NCI-H2081 treated with DMSO at 0.1 percent for 48 hours (cell line): ENCODE measurements at places on chromosomes 4 and X.

GRCh38 chr4:177125656-177126055, 184.0 kb upstream of the NEIL3 start:
- no peak for DNase-seq

GRCh38 chrX:132664273-132664672, 175.4 kb upstream of the MBNL3 start:
- DNase-seq, result no peak

DNA sequence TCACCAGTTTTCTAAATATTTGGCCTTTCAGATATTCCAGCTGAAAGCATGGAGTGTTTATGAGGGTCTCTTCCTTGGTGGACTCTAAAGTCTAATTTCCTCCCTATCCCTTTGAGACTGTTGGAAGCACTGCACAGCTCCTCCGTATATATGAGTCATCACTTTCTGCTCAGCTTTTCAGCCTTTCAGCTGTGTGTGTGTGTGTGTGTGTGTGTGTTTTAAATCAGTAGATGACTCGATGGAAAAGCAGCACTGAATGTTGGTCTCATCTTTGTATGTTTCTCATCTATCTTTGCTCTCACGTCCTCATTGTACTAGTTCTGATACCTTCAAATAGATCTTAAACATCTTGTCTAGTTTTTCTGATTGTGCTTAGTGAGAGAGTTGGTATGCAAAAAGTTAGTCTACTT, 81.6 kb downstream of the ZFX start:
- no peak for DNase-seq

DNA sequence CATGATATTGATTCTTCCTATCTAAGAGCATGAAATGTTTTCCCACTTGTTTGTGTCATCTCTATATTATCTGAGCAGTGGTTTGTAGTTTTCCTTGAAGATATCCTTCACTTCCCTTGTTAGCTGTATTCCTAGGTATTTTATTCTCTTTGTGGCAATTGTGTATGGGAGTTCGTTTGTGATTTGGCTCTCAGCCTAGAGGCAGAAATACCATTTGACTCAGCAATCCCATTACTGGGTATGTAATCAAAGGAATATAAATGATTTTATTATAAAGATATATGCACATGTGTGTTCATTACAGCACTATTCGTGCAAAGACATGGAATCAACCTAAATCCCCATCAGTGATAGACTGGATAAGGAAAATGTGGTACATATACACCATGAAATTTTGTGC, 172.7 kb upstream of the IL15 start:
- no peak for DNase-seq

- no peak for DNase-seq
Measured at GRCh38 chrX:16144420-16144819, 21.1 kb downstream of the GRPR start.

DNA sequence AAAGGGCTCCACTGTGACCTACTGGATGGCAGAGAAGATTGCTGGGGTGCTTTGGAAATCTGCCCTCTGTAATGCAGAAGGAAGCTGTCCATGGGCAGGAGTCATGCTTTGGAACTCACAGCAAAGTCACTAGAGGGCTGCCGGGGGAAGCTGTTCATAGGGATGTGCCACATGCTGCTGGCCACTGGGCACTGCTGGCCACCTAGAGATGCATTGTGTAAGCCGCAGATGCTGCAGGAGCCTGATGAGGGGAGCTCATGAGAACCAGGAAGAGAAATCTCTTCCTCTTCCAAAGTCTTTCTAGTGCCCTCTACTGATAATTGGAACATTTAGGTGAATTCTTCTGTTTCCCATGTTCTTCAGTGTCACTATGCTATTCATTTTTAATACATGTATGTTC, 31.2 kb upstream of the UXT start:
- no peak for DNase-seq

- no peak for DNase-seq
Measured at GRCh38 chrX:15116900-15117299, 153.0 kb downstream of the ASB9 start.

DNA sequence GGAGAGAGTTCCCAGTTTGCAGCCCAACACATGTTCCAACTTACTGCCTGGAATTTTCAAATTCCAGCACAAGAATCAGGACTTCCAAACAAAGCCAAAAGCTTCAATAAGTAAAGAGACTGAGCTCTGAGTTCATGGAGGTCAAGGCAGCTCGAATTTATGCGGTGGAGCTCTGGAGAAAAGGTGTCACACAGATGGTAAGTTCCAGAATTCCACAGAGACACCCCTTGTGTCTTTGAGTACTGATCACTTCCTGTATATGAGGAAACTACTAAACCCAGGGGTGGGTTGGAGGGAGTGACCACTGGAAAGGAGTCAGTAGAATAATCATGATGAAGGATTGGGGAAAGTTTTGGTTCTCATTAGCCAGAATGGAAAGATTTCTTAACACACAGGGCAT, 118.5 kb upstream of the GUCY1A1 start:
- DNase-seq, result no peak

- no peak for DNase-seq
Measured at GRCh38 chr4:96739101-96739500, 899.2 kb downstream of the PDHA2 start.

DNA sequence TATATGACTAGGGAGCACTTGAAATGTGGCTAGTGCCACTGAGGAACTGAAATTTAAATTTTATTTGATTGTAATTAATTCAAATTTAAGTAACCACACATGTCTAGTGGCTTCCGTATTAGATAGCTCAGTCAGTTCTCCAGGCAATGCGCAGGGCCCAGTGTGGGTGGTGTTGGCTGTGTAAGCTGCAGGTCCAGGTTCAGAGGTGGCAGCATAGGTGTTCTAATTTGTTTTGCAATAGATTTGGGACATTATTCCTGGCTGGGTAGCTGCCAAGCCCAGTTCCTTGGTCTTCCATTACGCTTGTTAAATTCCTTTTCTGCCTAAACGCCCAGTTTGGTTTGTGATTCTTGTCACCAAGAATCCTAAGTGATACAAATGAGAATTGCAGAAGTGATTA, 79.5 kb downstream of the FAM184B start:
- no peak for DNase-seq

GRCh38 chrX:43885617-43886016, 3.4 kb upstream of the MAOB start:
- DNase-seq, result no peak

GRCh38 chr4:8911316-8912088, 39.9 kb upstream of the HMX1 start:
- no peak for DNase-seq

- no peak for DNase-seq
Measured at GRCh38 chr4:185071236-185071811, 53.0 kb downstream of the HELT start.

DNA sequence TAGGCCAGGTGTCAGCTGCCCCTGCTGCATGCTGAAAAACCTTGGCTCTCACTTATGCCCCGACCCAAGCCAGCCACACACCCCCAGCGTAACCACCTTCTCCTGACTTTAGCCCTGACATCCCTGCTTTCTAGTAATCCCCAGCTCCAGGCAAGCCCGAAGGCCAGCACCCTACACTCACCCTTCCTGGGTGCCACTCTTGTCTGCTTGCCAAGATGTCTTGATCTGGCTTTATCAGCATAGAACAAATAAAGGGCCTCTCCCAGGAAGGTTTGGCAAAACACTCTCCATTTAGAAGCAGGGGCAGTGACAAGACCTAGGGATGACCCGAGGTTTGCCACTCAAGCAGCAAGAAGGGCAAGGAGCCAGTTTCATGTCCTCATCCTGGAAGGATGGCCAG, 6.8 kb upstream of the MAP9 start:
- DNase-seq, result no peak

GRCh38 chr4:38939165-38939564, 71.6 kb downstream of the FAM114A1 start:
- no peak for DNase-seq

DNA sequence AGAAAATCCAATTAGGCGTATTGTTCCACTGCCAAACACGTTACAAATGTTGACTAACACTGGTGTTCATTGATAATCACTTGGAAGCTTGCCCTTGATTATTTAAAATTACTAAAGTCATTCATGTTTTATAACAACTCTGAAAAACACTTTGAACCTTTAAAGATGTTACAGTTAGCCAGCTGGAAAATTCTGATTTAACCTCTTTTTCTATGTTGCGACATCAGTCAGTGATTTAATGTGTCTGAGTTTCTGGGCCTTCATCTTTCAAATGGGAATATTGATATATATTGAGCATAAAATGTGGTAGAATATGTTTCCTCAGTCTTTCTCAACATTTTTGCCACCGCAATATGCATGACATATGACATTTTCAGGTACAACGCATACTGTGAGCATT, 274.1 kb upstream of the TENM3 start:
- DNase-seq, result no peak

- no peak for DNase-seq
Measured at GRCh38 chrX:3362956-3363355, 16.5 kb upstream of the MXRA5 start.

DNA sequence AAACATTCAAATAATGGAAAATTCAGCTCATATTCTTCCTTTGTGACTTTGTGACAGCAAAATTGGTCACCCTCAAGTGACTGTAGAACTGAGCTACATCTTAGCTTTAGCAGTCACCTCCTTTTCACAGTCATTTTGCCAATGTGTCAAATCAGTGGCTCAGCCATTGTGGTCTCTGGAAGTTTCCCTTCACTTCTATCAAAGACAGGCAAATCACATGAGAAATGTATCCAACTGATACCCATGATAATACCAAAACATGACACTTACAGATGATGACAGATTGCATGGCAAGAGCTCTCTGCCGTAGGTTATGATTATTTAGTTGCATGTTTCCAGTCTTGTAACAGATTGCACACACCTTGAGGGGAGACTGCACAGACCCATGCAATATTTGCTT, 549.8 kb upstream of the MAGEB2 start:
- DNase-seq, result no peak

- no peak for DNase-seq
Measured at GRCh38 chr4:78022517-78022916, 34.6 kb upstream of the FRAS1 start.

GRCh38 chr4:122917731-122918130, 4.7 kb downstream of the NUDT6 start:
- DNase-seq, result no peak

DNA sequence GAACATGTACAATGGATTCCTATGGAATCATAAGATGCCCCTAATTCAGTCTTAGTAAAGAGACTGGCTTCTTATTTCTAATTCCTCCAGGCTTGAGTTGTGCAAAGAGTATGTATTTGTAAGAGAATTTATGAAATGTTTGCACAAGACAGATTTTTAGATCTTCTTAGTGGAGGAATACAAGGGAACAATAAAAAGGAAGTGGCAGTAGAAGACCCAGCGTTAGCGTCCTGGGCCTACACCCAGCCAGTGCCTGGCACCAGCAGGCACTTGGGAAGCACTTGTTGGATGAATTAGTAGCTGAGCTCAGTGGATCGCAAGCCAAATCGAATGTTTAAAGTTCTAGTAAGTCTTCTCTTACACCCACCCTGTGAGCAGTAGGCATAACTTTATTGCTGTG, 157.4 kb downstream of the PTTG2 start:
- DNase-seq, result no peak

DNA sequence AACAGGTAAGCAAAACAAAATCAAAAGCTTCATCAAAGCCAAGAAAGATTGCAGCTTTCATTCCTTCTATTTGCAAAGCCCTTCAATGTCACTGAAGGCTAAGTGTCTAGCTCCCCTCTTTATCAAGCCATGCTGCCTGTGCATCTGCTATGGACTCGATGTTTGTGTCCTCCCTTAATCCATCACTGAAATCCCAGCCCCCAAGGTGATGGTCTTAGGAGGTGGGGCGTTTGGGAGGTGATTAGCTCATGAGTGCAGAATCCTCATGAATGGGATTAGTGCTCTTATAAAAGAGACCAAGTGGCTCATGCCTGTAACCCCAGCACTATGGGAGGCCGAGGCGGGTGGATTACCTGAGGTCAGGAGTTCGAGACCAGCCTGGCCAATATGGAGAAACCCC, 6.9 kb upstream of the TRIM2 start:
- DNase-seq, result no peak

DNA sequence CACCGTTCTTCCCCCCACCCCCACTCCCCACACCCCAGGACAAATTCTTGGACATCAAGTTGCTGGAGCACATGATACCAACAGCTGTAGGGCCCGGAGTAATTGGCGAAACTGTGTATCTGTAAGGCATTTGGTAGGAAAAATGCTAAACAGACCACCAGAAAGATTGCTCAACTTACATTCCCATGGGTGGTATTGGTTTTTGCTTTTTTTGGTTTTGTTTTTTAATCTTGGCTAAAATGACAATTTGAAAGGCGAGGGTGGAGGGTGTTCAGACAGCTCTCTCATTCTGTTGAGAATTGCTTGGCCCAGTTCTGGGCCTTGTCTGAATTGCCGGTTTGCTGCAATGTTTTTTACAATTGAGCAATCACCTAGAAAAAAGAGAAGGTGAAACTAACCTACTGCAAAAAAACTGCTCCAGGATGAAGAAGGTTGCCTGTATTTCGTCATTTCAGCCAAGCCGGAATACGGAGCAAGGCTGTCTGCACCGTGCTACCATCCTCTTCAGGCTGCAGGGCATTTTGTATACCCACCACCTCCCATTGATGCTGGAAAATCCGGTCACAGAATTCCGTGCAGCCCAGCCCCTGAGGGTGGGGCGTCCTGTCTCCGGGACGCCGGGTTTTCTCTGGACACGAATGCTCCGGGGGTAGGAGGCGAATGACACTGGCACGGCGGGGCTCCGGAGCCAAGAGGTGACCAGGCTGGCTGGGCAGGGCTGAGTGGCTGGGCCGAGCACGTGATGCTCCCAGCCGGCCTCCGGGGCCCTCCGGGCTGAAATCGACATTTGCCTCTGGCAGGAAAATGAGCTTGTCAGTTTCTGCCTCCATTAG, at the start of gene CLCN4:
CLCN4 (plus strand) TSS at position 777 of the 833 bp plus-strand sequence. CDS start 28,058 bp downstream, outside the sequence.
- DNase-seq, result peak; percentile 9

DNA sequence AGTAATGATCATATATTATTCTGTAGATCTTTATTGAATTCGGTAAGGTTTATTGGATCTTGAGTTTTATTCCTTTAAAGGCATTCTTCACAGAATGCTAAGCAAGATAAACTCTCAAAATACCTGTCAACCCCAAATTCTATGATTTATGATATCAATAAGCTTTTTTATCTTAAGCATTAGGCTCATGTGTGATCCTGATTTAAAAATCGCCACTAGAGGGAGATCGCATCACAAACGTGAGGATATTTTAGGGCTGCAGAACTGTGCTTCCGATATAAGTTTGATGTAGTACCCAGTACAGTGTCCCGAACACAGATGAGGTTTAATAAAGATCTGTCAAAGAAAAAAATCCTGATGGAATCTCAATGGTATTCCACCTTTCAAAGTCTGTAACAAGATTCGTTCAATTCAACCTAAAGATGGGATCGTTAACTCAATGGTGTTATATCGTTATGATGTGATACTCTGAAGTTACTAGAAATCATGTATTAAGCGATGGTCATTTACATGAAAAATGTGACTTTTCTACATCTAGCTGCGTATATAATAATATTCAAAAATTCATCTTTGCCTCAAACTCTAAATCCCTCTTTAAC, 169.0 kb downstream of the CORIN start:
- DNase-seq, result peak; percentile 34

DNA sequence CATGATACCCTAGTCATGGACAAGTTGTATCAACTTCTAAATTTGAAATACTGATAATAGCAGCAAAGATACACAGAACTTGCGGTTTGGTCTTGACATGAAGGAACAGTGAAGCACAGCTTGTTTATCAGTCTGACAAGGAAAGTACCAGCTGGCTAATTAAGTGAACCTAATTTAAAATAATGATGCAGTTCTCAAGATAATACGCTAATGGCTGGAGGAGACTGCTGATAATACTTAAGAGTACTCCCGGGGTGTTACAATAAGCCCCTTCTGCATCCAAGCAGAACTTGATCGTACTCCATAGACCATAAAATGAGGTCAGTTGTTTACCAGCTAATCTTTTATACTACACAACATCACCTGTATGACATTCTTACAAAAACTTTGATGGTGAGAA, 697.5 kb downstream of the FSTL5 start:
- DNase-seq, result no peak

- DNase-seq, result no peak
Measured at GRCh38 chr4:3813151-3814052, 47.2 kb downstream of the ADRA2C start.
